Fibroblast of skin of right quadriceps (primary cell): ENCODE measurements at places on chromosomes 5 and 9.

GRCh38 chr9:110126986-110127864 is 80.7 kb downstream of the C9orf152 start:
- peak; percentile 77 for DNase-seq

GRCh38 chr5:172931001-172931536 is 28.2 kb upstream of the RPL26L1 start:
- peak; percentile 88 for DNase-seq

GRCh38 chr5:96023518-96023917 is 61.9 kb upstream of the ELL2 start:
- peak; percentile 82 for DNase-seq

DNA sequence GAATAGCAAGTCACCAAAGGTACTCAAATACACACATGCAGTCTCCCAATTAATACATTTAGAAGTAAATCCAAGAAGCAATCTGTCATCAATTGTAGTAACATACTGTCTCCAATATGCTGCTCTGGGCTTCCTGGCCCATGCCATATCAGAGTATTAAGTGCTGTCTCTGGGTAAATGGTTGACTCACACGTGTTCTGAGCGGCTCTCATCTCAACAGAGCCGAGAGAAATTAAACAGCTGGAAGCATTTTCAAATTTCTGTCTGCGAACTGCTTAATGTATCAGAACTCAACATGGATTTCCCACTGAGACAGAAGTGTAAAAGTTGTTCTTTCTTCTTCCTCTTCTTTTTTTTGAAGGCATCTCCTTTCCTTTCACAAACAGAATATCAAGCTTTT is 247.3 kb upstream of the TAS2R1 start:
- DNase-seq, result peak; percentile 33

DNA sequence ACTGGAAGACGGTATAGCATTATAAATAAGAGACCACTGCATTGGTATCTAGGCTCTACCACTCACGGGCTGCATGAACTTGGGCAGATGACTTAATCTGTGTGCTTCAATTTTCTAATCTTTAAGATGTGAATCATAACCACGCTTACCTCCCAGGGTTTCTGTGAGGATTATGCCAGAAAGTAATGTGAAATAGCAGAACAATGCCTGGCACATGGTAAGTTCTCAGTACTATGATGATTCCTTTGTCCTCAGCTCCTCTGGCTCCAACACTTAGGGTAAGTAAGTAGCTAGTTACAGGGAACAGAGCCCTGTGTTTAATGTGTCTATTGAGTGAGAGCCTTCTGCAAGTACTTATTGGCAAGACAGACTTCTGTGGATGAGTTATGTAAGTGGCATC is 31.1 kb downstream of the POU4F3 start:
- peak; percentile 62 for DNase-seq
